ENCODE measurements at places on chromosomes 2 and 18.

DNA sequence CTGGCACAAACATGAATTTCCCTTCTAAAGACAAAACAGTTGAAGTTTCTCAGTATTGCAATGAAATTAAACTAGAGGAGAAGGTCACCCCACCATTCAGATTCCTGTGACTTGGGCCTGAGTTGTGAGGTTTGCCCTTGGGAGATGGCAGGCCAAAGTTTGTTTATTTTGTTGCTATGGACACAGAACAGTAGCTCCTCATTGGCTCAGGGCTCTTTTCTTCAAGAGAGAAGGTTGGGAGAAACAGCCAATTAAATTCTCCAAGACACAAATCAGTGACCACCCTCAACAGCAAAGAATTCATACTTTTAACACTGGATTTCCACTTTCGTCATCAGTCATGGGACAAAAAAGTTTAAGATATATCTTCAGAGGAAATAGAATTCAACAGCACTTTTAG is at the start of gene FLACC1:
TSS of gene FLACC1 (minus strand) at position 125 of the 400 bp plus-strand sequence. CDS start 5,941 bp downstream, outside the sequence.
- DNase-seq, result peak; percentile 64

- DNase-seq, result no peak
Measured at GRCh38 chr2:50491541-50492476, 540.1 kb downstream of the NRXN1 start.

DNA sequence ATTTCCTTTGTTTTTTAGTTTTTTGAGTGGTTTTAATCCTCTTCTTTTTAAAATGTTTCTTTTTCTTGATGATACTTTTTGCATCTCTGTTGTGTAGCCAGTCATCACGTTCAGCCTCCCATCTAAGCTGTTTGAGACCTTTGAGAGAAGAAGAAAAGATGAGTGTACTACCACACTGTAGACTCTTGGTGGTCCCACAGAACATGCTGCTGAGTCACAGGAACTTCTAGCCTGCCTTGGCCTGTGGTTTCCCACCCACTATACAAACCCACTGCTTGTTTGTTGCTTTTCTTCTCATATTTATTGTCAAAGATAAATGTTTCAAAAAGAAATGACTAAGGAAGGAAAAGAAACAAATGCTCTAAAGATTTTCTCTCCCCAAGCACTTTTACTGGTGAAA is 5.5 kb downstream of the CEBPZOS start:
- DNase-seq, result no peak

DNA sequence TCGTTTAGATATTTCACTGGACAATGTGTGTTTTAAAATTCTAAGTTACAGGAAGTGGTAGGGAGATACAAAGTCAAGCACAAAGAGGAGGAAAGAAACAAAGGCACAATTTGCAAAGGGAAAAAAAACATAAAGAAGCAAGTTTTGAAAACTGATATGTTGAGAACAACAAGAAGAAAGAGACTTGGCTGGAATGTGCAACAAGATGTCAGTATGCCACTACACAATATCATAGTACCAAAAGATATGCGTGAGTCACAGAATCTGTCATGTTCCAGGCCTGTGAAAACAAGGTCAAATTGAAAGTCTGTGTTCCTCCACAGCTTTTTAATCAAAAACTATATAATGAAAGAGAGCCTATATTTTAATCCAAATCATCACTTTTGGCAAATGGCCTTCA is 12.0 kb downstream of the EXOC6B start:
- no peak for DNase-seq

DNA sequence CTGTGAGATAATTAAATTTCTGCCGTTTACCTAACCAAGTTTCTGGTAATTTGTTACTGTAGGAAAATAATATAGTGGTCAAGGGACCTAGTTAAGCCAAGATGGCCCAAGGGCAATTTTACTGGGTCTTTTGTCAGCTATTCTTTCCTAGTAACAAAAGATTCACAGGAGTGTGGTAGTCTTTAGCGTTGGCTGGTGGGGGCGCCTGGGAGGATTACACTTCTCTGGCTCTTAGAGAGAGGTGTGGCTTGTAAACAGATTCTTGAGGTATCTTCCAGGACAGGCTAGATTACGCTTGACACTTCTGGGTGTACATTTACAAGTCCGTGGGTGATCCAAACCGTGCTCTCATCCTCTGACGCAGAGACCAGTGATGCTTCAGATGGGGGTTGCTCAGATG is 3.3 kb upstream of the ACOXL start:
- no peak for DNase-seq

DNA sequence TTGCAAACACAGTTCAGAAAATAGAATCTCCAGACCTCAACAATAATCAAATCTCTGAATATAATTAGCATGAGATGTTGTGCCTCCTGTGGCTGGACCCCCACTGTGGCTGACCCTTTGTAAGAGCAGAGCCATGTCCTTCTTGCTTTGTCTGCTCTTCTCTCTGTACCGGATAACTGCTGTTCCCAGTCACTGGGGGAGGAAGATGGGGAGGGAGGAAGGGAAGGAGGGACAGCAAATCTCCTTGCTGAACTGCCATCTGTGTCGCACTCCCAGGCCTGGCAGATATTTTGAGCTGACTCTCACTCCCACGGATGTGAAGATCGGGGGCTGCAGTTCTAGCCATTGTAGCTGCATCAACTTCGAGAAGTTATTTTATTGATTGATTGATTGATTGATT is 319.0 kb upstream of the CXCR4 start:
- DNase-seq, result no peak

- DNase-seq, result no peak
Measured at GRCh38 chr2:210429403-210430137, 47.0 kb downstream of the LANCL1 start.

DNA sequence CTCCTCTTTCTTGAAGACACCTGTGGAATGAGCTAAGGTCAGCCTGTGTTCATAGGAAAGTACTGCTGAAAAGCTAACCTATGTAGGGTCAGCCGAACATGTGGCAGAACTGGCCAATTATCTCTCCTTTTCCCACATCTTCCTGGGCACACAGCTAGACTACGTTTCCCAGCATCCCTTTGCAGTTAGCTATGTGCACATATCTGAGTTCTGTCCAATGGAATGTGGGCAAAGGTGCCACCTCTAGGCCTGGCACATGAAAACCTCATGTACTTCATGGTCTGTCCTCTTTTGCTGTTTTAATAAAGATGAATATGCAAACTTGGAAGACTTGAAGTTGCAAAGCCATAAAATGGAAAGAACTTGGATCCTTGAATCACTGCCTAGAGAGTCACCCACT is 352.6 kb downstream of the TNS1 start:
- no peak for DNase-seq

DNA sequence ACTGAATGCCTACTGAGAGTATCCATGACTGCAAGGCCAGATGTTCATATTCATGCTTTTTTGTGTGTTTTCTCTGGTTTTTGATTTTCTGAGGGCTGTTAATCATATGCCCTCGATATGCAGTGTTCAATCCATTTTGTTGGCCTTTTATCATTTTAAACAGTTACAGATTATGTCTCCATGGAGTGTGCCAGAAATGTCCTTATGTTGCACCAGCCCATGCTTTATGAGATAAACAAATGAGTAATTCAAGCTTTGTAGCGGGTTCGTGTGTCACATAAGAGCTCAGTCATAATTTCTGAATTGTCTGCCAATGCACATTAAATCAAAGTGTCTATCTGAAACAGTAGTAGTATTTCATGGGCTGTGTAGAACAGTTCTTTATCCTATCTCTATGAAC is 583.0 kb downstream of the THSD7B start:
- no peak for DNase-seq

- no peak for DNase-seq
Measured at GRCh38 chr2:197813093-197813787, 8.8 kb downstream of the PLCL1 start.

DNA sequence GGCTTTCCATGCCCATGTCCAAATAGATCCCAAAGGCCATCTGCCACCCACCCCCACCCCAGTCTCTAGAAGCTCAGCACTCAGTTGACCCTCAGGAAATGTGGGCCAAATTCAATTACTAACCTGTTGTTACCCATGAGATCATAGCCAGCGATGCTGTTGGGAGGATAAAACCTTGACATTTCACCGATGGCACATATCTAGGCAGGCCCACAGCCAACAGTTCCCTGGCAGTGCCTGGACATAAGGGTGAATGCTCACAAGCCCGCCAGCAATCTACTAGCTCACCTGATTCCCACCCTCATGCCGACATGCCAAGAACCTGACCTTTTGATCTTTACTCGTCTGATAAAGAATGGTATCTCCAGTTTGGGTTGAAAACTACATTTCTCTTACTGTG is 11.8 kb upstream of the ACOXL start:
- DNase-seq, result no peak

DNA sequence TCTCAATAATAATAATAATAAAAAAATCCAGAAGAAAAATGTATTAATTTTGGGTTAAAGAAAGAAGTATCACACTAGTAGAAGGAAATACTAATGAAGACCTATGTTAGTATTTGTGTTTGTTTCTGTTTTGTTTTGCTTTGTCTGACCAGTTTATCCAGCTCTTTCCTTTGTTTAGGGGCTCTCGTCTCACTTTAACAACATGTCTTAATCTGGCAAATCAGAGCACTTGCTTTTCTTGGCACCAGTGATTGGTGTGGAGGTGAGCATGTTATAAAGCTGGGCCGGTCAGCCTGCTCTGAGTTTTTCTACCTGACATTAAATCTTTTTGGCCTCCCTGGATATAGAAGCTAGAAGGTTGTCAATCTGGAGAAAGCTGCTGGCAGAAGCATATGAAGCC is 15.1 kb upstream of the MEX3C start:
- DNase-seq, result no peak

- no peak for DNase-seq
Measured at GRCh38 chr2:190843890-190844699, 36.5 kb upstream of the GLS start.

- DNase-seq, result no peak
Measured at GRCh38 chr2:218627939-218628338, 20.2 kb downstream of the PLCD4 start.

DNA sequence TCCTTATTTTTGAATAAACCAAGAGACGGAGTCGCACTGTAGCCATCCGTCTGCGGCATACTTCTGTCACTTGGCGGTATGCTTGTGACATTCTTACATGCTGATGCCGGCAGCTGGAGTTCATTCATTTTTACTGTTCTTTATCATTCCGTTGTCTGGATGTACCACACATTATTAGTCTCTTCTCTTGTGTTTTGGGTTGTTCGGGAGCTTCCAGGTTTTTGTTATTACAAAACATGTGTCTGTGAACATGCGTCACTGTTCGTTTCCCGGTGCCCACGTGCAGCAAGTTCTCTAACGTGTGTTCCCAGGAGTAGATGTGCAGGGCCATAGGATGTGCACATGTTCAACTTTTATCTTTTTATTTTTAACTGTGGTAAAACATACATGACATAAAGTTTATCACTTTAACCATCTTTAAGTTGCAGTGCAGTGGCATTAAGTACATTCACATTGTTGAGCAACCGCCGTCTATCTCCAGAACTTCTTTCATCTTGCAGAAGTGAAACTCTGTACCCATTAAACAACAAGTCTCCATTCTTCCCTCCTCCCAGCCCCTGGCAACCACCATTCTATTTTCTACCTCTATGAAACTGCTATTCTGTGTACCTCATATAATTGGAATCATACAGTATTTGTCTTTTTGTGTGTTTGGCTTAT is 40.1 kb downstream of the MTCL1 start:
- no peak for DNase-seq

DNA sequence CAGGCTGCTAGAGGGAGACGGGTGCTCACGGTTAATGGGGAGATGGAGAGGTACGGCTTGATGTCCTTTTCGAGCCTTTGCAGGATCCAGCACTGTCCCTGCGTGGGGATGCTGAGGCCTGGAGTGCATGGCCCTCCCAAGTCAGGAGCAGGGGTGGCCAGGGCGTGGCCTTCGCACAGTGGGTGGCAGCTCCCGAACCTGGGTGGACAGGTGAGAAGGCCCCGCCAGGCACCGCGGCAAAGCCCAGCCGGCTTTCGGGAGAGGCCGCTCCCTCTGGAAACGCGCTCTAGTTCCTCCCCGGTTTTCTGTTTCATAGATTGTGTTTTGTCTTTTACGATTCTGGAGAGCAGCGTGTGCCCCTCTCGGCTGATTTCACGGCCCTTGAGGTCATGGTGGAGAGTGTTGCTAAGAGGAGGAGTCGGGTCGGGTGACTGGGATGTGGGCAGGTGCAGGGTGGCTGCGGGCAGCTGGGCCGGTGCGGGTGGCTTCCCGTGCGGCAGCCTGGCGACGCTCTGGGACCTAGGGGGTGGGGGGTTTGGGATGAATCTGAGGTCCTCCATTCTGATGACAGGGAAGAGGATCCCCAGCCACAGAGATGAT is 39.4 kb downstream of the CTDP1 start:
- DNase-seq, result no peak

- DNase-seq, result peak; percentile 6
Measured at GRCh38 chr2:150167711-150168110, 319.8 kb downstream of the RND3 start.

DNA sequence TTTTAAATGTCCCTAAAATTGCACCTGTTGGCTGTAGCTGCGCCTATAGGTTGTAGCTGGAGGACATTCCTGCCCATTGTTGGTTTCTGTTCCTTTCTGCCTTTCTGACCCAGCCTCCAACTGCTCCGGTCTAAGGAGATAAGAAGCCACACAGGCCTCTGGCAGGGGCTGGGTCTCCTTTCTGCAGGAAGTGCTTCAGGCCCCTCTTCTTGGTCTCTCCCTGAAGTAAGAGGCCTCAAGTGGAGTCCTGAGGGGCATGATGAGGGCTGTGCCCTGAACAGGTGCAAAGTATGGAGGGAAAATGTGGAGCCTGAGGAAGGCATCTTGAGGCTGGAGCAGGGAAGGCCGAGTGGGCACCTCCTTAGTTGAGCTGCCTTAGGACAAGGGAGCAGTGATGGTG is 10.4 kb upstream of the SFTPB start:
- no peak for DNase-seq

DNA sequence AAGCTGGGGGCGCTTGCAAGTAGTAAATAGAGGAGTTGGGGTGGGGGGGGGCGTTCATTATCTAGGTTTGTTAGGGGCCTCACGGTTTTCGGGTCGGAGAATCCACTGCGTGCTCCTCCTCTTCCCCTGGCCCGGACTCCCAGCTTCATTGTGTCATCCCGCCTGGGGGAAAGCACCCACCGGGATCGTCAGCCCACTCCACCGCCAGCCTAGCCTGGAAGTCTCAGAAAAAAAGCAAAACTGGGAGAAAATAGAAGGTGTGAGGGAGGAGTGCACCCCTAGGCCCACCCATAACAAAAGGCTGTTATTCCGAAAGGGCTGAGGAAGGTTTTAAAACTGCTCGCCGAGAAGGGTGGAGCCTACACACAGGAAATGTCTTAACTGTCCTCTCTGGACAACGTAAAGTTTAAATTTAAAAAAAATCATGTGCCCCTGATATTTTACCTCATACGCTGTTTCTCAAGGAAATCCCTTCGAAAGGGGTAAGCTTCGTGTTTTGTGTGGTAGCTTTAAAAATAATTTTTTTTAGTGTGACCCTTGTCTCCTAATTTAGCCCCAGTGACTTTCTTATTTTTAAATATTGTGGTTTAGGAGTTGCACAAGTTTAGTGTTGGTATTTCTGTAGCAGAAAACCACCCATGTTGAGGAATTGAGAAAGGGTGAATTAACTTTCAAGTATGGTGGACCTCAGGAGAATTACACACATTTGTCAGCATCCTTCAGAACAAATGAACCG is 104.2 kb downstream of the SPTBN1 start:
- no peak for DNase-seq

DNA sequence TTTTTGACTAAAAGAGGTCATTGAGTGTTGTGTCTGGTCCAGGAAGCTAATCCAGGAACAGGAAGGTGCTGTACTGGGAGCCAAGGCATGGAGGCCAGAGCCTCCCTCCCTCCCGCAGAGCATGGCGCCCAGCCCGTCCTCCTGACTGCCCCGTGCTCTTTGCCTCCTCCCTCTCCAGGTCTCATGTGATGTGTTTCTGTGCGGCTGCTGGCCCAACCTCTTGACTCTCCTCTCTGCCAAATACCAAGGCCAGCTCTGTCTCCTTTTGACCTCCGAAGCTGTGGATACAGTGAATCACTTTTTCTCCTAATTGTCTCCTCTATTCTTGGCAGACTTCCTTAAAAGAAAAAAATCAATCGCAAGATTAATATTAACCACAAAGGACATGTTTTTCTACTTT is 284.1 kb downstream of the PHLPP1 start:
- DNase-seq, result no peak
